Esophagus mucosa (tissue), 1 donor: ENCODE measurements at places on chromosomes 5 and 9. TPM values are rescaled to one million over a fixed set of nuclear protein-coding genes. Genes with fewer than 3 reads are reported as not detected.

The TXNDC8 gene
- not detected for total RNA-seq

The CKMT2 gene
- total RNA-seq = 0.96 TPM

The ADAMTS19 gene
- not detected for total RNA-seq

The RASEF gene
- 8.1 TPM for total RNA-seq

The DRD1 gene
- not detected for total RNA-seq

The FBXL7 gene
- 2.0 TPM for total RNA-seq

The FGFR4 gene
- total RNA-seq = 2.7 TPM

The GABRA6 gene
- not detected for total RNA-seq

The CDH9 gene
- total RNA-seq = not detected

The CCDC152 gene
- not detected for total RNA-seq

The SLCO4C1 gene
- total RNA-seq = not detected

The FCN2 gene
- 0.16 TPM for total RNA-seq

The CTXN3 gene
- 0.24 TPM for total RNA-seq

The SPATA31E1 gene
- total RNA-seq = not detected

The GPR150 gene
- total RNA-seq = not detected

The C9orf153 gene
- total RNA-seq = 0.12 TPM

The ATOX1 gene
- 84.7 TPM for total RNA-seq

The FOXD4L5 gene
- not detected for total RNA-seq

The PPP3R2 gene
- not detected for total RNA-seq

The KCTD16 gene
- total RNA-seq = not detected

The IL9 gene
- total RNA-seq = not detected

The NEK6 gene
- total RNA-seq = 11.0 TPM

The GLRA1 gene
- total RNA-seq = not detected

The SH2D3C gene
- total RNA-seq = 1.9 TPM

The ACTBL2 gene
- not detected for total RNA-seq

The CDX1 gene
- not detected for total RNA-seq

The FOXI1 gene
- total RNA-seq = 0.16 TPM

The IRX2 gene
- 3.1 TPM for total RNA-seq

The ACOT12 gene
- not detected for total RNA-seq

The PCDHGA6 gene
- 1.2 TPM for total RNA-seq

The SKP1 gene
- total RNA-seq = 206 TPM

The IRX1 gene
- total RNA-seq = 1.1 TPM

The AK1 gene
- 39.9 TPM for total RNA-seq

The SAXO1 gene
- not detected for total RNA-seq

The PLPP6 gene
- total RNA-seq = 6.1 TPM

The FKTN gene
- 12.3 TPM for total RNA-seq

The PLPP7 gene
- total RNA-seq = 0.28 TPM

The KCNIP1 gene
- total RNA-seq = not detected

The GLIPR2 gene
- 8.8 TPM for total RNA-seq

The ISL1 gene
- not detected for total RNA-seq

The LMAN2 gene
- 162 TPM for total RNA-seq

The GABRP gene
- total RNA-seq = 6.4 TPM

The PPP1R26 gene
- total RNA-seq = 5.2 TPM

The RASGRF2 gene
- total RNA-seq = 1.1 TPM

The IFNK gene
- not detected for total RNA-seq

The FIBCD1 gene
- 0.20 TPM for total RNA-seq

The ANKRD55 gene
- not detected for total RNA-seq

The SLC34A1 gene
- total RNA-seq = 0.60 TPM

The CDH6 gene
- total RNA-seq = 0.60 TPM

The PAEP gene
- not detected for total RNA-seq
